ENCODE measurements at places on chromosomes 5 and 9.

DNA sequence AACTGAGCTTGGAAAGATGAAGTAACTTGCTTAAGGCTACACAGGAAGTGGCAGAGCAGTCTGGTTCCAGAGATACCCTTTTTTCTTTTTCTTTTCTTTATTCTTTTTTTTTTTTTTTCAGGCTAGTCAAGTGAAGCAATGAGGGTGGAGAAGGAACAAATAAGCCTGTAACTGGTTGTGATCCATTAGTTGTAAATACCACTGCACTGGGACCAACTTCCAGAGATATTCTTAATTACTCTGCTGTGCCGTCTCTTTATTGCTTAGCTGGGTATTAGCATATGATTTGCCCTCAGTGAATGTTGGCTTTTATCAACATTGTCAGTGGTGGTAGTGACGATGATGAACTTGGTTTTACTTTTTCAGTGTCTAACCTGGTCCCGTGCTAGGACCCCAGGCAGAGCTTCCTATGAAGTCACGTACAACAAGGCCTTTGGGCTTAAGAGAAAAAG is 26.7 kb downstream of the LNPEP start:
- no peak for DNase-seq

DNA sequence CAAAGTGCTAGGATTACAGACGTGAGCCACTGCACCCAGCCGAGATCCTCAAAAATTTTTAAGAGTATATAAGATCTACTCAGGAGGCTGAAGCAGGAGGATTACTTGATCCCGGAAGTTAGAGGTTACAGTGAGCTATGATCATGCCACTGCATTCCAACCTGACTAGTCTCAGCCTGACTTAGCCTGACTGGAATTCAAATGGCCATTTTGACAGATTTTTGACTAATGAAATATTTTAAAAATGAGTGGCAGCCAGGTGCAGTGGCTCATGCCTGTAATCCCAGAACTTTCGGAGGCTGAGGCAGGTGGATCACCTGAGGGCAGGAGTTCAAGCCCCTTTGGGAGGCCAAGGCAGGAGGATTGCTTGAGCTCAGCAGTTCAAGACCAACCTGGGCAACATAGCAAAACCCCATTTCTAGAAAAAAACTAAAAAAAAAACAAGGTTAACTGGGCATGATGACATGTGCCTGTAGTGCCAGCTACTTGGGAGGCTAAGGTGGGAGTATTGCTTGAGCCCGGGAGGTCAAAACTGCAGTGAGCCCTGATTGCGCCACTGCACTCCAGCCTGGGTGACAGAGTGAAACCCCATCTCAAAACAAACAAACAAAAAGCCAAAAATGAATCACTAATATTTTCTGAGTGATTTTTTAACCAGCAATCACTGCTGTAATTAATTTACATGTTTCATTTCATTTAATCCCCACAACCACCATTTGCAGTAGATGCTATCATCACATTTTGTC is 16.6 kb downstream of the ATOX1 start:
- DNase-seq = no peak

GRCh38 chr5:61293071-61293470 is 39.0 kb upstream of the ZSWIM6 start:
- DNase-seq = no peak

DNA sequence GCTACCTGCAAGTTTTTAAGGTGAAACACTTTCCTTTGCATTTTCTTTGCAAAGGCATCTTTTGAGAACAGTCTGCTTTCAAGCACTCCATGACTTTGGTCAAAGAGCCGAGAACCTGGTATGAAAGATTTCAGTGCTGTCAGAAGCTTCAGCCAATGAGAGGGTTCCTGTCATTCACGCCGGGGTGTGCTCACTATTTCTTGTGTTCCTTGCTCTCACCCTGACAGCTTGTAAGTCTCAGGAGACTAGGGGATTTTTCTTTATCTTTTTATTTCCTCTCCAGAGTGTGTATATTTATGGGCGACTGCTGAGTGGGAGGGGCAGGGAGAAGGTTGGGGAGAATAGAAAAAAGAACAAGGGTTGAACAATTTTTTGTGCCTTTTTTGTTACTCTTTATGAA is 334.0 kb downstream of the PSAT1 start:
- DNase-seq = no peak

GRCh38 chr5:120545007-120545406 is 80.9 kb downstream of the PRR16 start:
- DNase-seq = no peak

DNA sequence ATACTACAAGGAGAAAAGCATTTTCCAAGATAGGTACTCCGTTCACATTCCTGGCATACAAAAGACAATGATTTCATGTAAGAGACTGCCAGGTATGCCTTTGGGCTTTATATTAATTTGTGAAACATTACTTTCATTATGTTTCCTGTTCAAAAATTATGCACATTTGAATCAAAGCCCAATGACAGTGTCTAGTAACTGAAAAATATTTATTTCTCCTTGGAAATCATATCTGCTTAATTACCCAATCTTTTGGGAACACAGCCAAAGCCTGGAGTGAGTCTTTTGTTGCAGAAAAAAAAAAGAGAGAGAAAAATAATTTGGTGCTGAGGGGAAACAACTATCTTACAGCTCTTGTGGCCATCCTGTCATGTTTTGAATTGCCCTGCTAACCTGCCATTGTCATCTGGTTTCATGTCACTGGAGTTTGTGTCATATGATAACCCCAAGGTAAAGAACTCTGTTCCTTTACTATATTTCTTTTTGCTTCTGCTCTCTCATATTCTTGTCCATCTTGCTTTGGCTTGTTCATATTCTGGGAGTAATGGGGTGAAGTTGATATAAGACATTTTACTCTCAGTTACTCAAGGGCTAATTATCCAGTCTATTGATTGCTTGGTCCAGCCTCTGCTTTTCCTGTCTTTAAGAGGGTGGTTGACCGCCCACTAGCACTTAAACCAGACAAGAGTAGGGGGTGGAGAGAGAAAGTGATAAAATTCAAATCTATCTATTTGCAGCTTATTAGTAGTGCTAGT is 238.3 kb upstream of the NUDT12 start:
- DNase-seq = no peak

- no peak for DNase-seq
These were observed 5.5 kb downstream of the MYORG start for GRCh38 chr9:34370970-34371880.

DNA sequence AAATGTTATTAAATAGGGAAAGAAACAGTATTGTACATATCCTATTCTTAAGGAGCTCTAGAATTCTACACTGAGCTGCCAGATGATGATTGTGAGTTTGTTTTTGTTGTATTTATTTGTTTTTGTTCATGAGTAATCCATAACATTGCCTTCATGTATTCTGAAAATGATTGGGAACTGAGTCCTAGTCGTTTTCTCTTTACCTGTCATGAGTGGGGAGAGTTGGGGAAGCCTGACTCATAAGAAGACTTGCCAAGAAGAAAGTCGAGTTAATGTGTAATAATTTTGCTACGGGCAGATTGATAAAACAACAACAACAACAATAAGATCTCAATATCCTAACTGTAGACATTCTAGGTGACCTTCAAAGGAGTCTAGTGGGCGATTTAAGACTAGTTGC is 103.8 kb downstream of the ANKRD55 start:
- DNase-seq = no peak

- no peak for DNase-seq
These were observed 550.4 kb downstream of the EBF1 start for GRCh38 chr5:158549311-158549710.

DNA sequence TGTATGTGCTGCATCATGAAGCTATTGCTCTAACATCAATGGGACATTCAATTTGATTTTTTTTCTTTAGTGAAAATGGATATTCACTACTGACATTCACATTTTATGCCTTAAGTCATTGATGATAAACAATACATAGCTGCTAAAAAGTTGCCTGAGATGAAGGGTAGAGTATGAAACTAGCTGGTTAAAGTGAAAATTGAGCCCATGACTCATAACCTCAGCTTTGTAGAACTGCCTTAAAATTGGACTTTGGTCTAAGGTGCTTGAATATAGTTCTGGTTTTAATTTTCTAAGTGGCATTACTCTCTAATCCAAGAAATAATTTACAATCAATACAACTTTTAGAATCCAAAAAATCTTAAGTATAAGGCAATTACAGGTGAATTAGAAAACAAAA is 740.4 kb upstream of the RIOK2 start:
- DNase-seq = no peak

GRCh38 chr9:96174371-96174770 is 127.6 kb downstream of the HSD17B3 start:
- DNase-seq = no peak

DNA sequence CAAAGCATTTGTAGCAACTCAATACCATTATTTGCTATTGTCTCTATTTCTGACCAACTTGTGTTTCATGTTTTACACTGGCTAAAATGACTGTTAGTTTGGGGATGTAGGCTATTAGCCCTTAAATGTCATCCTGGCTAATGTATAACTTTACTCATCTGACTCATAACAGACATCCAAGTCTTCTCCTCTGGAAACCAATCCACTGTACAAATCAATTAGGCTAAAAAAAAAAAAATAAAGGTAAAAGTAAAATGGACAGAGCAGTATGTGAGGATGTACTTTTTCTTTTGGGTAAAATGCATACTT is 20.6 kb downstream of the MEGF9 start:
- no peak for DNase-seq

- no peak for DNase-seq
These were observed 312.2 kb downstream of the ARRDC3 start for GRCh38 chr5:91070761-91071550.

- no peak for DNase-seq
These were observed 57.4 kb downstream of the CFAP95 start for GRCh38 chr9:69877852-69878514.

DNA sequence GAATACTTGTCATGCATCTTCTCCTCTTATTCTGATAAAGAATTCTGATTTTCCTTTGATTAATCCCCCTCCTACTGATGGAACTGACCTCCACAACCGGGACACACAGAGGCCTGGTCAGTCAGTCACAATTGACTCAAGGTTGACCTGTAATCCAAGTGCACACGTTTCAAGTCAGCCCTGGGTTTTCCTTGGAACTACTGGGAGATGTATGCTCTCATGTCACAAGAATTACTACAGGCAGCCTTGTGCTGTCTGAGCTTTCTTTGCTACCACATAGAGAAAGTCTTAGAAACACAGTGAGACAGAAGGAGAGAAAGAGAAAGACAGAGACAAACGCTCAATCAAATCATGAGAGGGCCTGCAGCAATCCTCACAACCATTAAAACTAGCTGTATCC is 345.8 kb downstream of the PDE4D start:
- DNase-seq = no peak

DNA sequence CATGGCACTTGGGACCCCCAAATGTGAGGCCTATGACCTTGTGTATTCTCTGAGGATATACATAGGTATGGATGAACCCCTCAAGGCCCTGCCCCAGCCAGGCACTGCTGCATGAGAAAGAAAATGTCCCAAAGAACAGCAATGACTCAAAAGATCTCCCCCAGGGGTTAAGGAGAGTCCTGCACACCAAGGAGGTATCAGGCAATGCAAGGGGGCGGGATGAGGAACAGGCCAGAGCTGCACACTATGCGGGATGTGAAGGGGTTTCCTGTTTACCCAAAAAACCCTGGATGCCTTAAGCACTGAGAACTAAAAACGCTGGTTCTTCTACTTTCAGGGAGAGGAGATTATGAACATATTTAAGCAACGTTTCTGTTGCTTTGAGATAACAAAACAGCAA is 3.4 kb downstream of the RAPGEF1 start:
- no peak for DNase-seq

GRCh38 chr9:79800578-79800977 is 228.8 kb downstream of the TLE4 start:
- no peak for DNase-seq

GRCh38 chr5:5487585-5488360 is 65.3 kb downstream of the ICE1 start:
- no peak for DNase-seq

GRCh38 chr5:156043351-156043750 is 283.6 kb upstream of the SGCD start:
- DNase-seq = no peak

All from T-helper 9 cell (primary cell).